ENCODE measurements at places on chromosomes 11 and 22. TPM values are rescaled to one million over a fixed set of nuclear protein-coding genes. Genes with fewer than 3 reads are reported as not detected.

Gene E2F8
- 2.6 TPM for total RNA-seq

Gene HIC2
- 2.4 TPM for total RNA-seq

Gene MRGPRF
- total RNA-seq, result 3.2 TPM

Gene KRTAP5-8
- not detected for total RNA-seq

Gene ENTHD1
- total RNA-seq, result not detected

Gene C1QTNF5
- total RNA-seq, result 19.3 TPM

Gene ST14
- total RNA-seq, result 0.30 TPM

- H3K36me3 ChIP-seq, result peaks cover 47% of the 10 kb centered on the region
- peak overlapping the region; percentile 99 for H3K4me3 ChIP-seq
- no peaks in the 10 kb centered on the region for H3K27me3 ChIP-seq
- no peak for DNase-seq
- H3K4me1 ChIP-seq, result peaks cover 29% of the 10 kb centered on the region
Observed at GRCh38 chr11:65525546-65526480, 930 bp downstream of the SCYL1 start.

DNA sequence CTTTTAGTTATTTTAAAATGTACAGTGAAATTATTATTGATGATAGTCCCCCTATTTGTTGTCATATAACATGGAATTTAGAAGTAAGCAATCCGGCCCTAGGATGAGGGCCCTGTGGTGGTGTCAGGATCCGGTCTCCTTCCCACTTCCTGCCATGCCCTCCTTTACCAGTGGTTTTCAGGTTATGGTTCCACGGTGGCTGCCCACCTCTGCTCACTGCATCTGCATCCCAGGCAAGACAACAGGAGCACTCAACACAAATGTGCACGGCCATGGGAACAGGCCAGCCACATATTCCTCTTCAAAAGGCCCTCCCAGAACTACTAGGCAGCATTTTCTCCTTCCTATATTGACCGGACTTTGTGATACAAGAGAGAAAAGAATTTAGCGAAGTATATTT lies 1007.2 kb downstream of the TBC1D22A start:
- no peak for DNase-seq
- peaks cover 24% of the 10 kb centered on the region for H3K27me3 ChIP-seq
- H3K36me3 ChIP-seq, result no peaks in the 10 kb centered on the region
- H3K4me3 ChIP-seq, result no peak overlapping the region
- H3K27ac ChIP-seq, result no peak overlapping the region

GRCh38 chr22:17785185-17786184 lies 11.2 kb upstream of the BID start:
- peak; percentile 45 for DNase-seq
- H3K27ac ChIP-seq, result peak overlapping the region; percentile 83
- H3K4me1 ChIP-seq, result peaks cover 24% of the 10 kb centered on the region
- H3K36me3 ChIP-seq, result peaks cover 8% of the 10 kb centered on the region
- H3K27me3 ChIP-seq, result no peaks in the 10 kb centered on the region

DNA sequence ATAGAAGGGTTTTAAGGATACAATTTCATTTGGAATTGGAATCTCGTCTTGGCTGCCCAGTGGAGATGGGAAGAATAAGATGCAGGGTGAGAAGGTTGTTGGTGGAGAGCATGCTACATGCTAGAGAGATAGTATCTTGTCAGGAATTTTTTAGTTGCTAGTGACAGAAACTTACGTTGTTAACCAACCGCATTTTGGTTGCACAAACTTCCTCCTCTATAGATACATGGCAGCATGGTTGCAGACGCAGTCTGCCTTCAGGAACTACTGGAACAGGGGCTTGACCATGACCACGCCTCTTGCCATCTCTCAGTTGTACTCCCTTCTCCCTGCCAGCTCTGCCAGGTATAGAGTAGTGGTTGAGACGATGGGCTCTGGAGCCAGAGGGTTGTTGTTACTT lies 13.5 kb upstream of the CCDC90B start:
- H3K27ac ChIP-seq, result no peak overlapping the region
- no peaks in the 10 kb centered on the region for H3K27me3 ChIP-seq
- no peak for DNase-seq

DNA sequence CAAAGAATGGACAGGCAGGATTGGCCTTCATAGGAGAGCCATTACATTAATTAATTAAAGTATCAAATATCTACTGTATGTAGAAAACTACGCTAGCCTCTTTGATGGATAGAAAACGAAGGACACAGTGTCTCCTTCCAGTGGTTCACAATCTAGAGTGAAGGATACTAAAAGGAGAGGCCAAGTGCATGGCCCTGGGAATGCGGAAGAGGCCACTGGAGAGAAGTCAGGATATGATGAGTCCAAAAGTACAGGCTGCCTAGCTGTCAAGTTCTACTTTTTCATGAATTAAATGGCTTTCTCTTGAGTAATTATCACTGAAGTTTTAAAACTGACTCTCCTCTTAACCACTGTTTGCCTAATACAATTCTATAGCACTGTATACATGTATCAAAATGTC lies 41.9 kb downstream of the ATG16L2 start:
- H3K4me1 ChIP-seq, result peaks cover 25% of the 10 kb centered on the region
- DNase-seq, result no peak
- H3K27ac ChIP-seq, result peak overlapping the region; percentile 68
- H3K4me3 ChIP-seq, result no peak overlapping the region

DNA sequence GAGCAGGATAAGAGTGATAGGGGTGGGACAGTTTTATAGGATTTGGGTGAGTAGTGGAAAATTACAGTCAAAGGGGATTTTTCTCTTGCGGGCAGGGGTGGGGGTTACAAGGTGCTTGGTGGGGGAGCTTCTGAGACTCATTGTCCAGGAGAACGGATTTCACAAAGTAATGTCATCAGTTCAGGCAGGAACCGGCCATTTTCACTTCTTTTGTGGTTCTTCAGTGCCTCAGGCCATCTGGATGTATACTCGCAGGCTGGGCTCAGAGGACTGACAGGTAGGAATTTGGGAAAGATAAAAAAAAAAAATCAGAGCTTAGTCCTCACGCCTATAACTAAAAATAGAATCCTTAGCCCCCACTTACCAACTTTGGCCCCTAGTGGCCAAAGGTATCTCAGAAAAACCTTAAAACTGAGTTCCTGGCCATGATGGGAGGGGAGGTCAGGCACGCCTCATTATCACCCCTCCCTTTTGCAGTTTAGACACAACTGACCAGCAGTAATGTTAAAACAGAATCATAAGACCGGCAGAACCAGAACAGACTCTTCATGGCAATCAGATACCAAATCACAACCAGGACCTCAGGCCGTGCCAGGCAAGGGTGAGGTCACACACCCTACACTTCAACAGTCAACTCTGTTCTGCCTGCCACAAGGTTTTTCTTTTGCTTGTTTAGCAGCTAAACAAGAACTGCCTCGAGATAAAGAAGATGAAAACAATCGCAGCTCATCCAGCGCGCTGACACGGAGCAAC lies 8.9 kb upstream of the APOBEC3G start:
- H3K4me1 ChIP-seq, result no peaks in the 10 kb centered on the region
- no peaks in the 10 kb centered on the region for H3K27me3 ChIP-seq
- no peaks in the 10 kb centered on the region for H3K36me3 ChIP-seq
- H3K4me3 ChIP-seq, result no peak overlapping the region
- no peak for DNase-seq
- no peak overlapping the region for H3K27ac ChIP-seq

DNA sequence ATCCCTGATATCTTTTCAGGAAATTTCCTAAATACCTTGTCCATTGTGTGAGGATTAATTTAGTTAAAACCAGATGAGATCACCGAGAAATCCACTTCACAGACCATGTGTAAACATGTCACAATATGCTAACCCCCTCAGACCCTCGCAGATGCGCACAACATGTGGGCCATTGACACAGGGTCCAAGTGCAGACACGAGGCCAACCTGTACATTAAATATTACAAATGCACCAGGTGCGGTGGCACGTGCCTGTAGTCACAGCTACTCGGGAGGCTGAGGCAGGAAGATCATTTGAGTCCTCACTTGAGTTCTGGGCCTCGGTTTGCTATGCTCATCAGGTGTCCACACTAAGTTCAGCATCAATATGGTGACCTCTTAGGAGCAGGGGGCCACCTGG lies 9.9 kb upstream of the TMPRSS4 start:
- no peaks in the 10 kb centered on the region for H3K36me3 ChIP-seq
- no peaks in the 10 kb centered on the region for H3K27me3 ChIP-seq
- DNase-seq, result no peak
- H3K27ac ChIP-seq, result no peak overlapping the region
- H3K4me1 ChIP-seq, result no peaks in the 10 kb centered on the region
- H3K4me3 ChIP-seq, result no peak overlapping the region

GRCh38 chr22:39125622-39126021 lies 26.9 kb downstream of the CBX7 start:
- no peak overlapping the region for H3K4me3 ChIP-seq
- DNase-seq, result no peak
- H3K36me3 ChIP-seq, result no peaks in the 10 kb centered on the region
- H3K27ac ChIP-seq, result no peak overlapping the region

- H3K27ac ChIP-seq, result no peak overlapping the region
- H3K4me3 ChIP-seq, result no peak overlapping the region
- DNase-seq, result no peak
- no peaks in the 10 kb centered on the region for H3K27me3 ChIP-seq
- H3K4me1 ChIP-seq, result peaks cover 12% of the 10 kb centered on the region
Observed at GRCh38 chr22:49783036-49783746, 44.5 kb downstream of the BRD1 start.

GRCh38 chr11:60786811-60787567 lies 1.9 kb downstream of the MS4A10 start:
- no peaks in the 10 kb centered on the region for H3K36me3 ChIP-seq
- H3K27me3 ChIP-seq, result no peaks in the 10 kb centered on the region
- peak overlapping the region; percentile 39 for H3K27ac ChIP-seq
- no peak overlapping the region for H3K4me3 ChIP-seq
- DNase-seq, result peak; percentile 72

DNA sequence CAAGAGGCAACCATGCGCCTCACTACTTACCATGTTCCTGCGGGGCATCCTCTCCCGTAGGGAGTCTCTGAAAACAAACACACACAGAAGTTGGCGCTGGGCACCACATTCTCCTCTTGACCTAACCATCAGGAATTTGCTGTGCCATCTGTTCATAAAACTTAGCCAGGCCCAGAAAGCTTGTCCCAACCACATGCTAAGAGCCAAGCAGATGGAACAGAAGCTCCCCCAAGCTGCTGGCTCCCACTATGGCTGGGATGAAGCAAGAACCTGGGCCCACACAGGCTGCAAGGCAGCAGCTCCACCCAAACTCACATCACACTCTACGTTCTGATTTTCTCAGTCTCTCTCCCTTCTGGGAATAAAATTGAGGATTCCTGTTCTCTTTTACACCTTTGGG lies 17.4 kb downstream of the HPS4 start:
- H3K4me1 ChIP-seq, result peaks cover 6% of the 10 kb centered on the region
- no peak for DNase-seq
- H3K36me3 ChIP-seq, result peaks cover 3% of the 10 kb centered on the region
- H3K27me3 ChIP-seq, result no peaks in the 10 kb centered on the region
- no peak overlapping the region for H3K27ac ChIP-seq
- H3K4me3 ChIP-seq, result no peak overlapping the region

- no peak for DNase-seq
- no peak overlapping the region for H3K27ac ChIP-seq
- H3K36me3 ChIP-seq, result no peaks in the 10 kb centered on the region
- H3K27me3 ChIP-seq, result peaks cover 5% of the 10 kb centered on the region
- no peaks in the 10 kb centered on the region for H3K4me1 ChIP-seq
Observed at GRCh38 chr11:115630214-115630613, 126.0 kb upstream of the CADM1 start.

DNA sequence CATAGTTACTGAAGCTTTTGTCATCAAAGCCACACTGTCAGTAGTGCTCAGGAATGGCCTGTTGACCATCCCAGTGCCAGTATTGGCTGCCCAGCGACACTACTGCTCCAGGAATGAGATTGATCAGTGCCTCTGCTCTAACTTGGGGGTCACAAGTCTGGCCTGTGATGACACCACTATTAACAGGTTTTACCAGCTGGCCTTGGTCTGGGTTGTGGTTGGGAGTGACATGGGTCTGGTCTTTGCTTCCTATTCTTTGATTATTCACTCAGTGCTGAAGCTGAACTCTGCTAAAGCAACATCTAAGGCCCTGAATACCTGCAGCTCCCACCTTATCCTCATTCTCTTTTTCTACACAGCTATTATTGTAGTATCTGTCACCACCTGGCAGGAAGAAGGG lies 21.5 kb downstream of the OR56B4 start:
- no peaks in the 10 kb centered on the region for H3K27me3 ChIP-seq
- H3K27ac ChIP-seq, result no peak overlapping the region
- no peaks in the 10 kb centered on the region for H3K4me1 ChIP-seq

GRCh38 chr11:86068138-86068871 lies 579 bp downstream of the PICALM start:
- no peaks in the 10 kb centered on the region for H3K36me3 ChIP-seq
- peak overlapping the region; percentile 87 for H3K4me3 ChIP-seq
- H3K4me1 ChIP-seq, result peaks cover 36% of the 10 kb centered on the region

DNA sequence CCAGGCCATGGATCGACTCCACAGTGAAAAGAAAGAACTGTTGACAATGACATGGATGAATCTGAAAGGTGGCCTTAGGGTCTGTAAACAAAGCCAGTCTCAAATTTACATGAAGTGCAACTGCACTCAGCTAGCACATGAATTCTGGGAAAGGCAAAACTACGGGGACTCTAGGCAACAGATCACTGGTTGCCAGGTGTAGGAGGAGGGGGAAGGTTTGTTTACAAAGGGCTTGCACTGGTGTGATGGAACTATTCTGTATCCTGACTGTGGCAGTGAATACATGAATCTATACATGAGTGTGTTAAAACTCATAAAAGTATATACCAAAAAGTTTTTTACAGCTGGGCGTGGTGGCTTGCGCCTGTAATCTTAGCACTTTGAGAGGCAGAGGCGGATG lies 27.3 kb downstream of the ALX4 start:
- no peak for DNase-seq
- no peak overlapping the region for H3K27ac ChIP-seq
- no peaks in the 10 kb centered on the region for H3K4me1 ChIP-seq
- H3K4me3 ChIP-seq, result no peak overlapping the region
- no peaks in the 10 kb centered on the region for H3K36me3 ChIP-seq

DNA sequence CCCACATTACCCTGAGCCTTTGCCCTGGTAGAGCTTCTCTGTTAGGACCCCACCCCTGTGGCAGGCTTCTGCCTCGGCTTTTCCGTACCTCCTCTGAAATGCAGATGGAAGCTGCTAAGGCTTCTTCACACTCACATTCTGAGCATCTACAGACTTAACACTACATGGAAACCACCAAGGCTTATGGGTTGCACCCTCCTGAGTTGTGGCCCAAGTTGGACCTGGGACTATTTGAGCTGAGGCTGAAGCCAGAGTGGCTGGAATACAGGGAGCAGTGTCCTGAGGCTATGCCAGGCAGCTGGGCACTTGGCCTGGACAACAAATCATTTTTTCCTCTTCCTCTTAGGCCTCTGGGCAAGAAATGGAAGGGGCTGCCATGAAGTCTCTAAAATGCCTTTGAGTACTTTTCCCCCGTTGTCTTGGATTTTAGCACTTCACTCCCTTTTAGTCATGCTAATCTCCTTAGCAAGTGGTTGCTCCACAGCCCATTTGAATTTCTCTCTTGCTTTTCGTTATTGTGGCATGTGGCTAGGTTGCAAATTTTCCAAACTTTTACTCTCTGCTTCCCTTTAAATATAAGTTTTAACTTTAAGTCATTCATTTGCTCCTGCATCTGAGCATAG lies 114.8 kb upstream of the FIBIN start:
- no peak for DNase-seq
- H3K36me3 ChIP-seq, result no peaks in the 10 kb centered on the region
- H3K4me3 ChIP-seq, result no peak overlapping the region
- no peaks in the 10 kb centered on the region for H3K4me1 ChIP-seq
- H3K27ac ChIP-seq, result no peak overlapping the region

GRCh38 chr11:100939571-100939970 lies 190.0 kb downstream of the PGR start:
- no peaks in the 10 kb centered on the region for H3K36me3 ChIP-seq
- no peak for DNase-seq
- H3K27me3 ChIP-seq, result no peaks in the 10 kb centered on the region

GRCh38 chr22:32217465-32217864 lies 12.6 kb upstream of the RFPL2 start:
- H3K36me3 ChIP-seq, result no peaks in the 10 kb centered on the region
- no peaks in the 10 kb centered on the region for H3K4me1 ChIP-seq
- peaks cover 9% of the 10 kb centered on the region for H3K27me3 ChIP-seq
- H3K4me3 ChIP-seq, result no peak overlapping the region
